Progenitor cell of endocrine pancreas (in vitro differentiated cells): ENCODE measurements at places on chromosomes 2 and 18. TPM values are rescaled to one million over a fixed set of nuclear protein-coding genes. Genes with fewer than 3 reads are reported as not detected.
A peak's percentile ranks its signal among the peaks of the same experiment; 100 is the strongest.

The LYG2 gene
- not detected in 2 replicates for total RNA-seq

DNA sequence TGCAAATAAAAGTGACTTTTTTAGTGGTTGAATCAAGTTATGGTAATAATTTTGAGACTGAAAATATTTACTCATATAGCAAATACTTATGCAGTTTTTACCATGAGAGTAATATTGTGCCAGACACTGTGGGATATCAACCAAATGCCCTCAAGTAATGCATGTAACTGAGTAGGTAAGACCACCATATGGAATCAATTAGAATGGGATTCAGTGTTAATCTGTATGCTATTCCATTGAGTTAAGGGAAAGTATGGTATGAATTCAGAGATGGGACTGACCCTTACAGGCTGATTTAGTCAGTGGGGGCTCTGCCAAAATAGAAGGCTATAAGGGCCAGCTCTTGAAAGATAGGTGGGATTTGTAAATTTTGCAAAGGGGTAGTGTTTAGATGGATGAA lies 131.6 kb downstream of the CCDC85A start:
- H3K4me1 ChIP-seq = peaks cover 4% of the 10 kb centered on the region
- no peaks in the 10 kb centered on the region for H3K27me3 ChIP-seq
- no peak for DNase-seq
- H3K36me3 ChIP-seq = no peaks in the 10 kb centered on the region

The EVX2 gene
- not detected in 2 replicates for total RNA-seq

GRCh38 chr2:126662621-126663020 lies 6.7 kb downstream of the GYPC start:
- peaks cover 33% of the 10 kb centered on the region for H3K4me1 ChIP-seq
- H3K27me3 ChIP-seq = no peaks in the 10 kb centered on the region
- no peak for DNase-seq
- H3K36me3 ChIP-seq = no peaks in the 10 kb centered on the region
- H3K27ac ChIP-seq = peak overlapping the region; percentile 21
- no peak overlapping the region for H3K4me3 ChIP-seq
